Suppressor macrophage treated with lipopolysaccharide for 4 hours (primary cell): ENCODE measurements at places on chromosomes 11 and 22.

- no peak for DNase-seq
Observed at GRCh38 chr11:123391646-123392348, 38.3 kb upstream of the GRAMD1B start.

GRCh38 chr11:45939836-45940235, 17.4 kb downstream of the LARGE2 start:
- no peak for DNase-seq

GRCh38 chr11:115191761-115192160, 312.5 kb downstream of the CADM1 start:
- DNase-seq: no peak

GRCh38 chr22:21457023-21457787, 10.0 kb upstream of the TMEM191C start:
- no peak for DNase-seq

GRCh38 chr11:69537855-69538640, 56.6 kb downstream of the LINC01488 start:
- no peak for DNase-seq

- DNase-seq: no peak
Observed at GRCh38 chr11:7570938-7571521, 57.2 kb downstream of the PPFIBP2 start.

- no peak for DNase-seq
Observed at GRCh38 chr11:34311126-34311525, 46.7 kb downstream of the ABTB2 start.

DNA sequence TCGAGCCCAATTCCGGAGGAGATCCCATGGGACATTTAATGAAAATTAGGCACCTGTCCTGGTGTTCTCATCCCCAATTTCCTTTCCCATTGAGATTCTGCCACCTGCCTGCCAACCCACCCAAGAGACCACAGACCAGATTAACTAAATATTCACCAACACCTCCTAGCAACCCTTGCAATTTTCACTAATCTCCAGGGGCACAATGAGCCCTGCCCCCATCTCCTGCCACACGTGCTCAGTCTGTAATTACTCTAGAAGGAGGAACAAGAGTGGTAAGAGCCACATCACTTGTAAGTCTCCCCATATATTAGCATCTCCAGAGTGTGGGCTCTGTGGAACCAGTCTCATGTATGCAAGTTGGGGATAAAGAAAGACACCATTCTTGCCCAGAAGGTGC, 38.0 kb downstream of the IL18BP start:
- DNase-seq: no peak

DNA sequence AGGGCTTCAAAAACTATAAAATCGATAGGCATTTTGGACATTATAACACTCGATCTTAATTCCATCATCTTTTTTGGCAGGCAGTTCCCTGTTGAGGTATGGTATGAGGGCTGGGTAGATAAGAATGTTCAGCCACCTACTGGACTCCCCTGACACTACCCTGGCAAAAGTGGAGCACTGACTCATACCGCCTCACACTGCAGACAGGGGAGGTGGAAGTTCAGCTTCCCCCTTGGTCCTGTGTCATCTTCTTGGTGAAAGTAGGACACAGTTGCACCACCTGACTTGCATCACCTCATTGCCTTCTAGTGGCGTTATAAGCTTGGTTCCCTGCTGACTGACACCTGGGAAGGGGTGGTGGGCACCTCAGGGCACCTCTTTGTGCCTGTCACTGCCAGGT, 30.4 kb downstream of the PAAF1 start:
- DNase-seq: peak; percentile 3

DNA sequence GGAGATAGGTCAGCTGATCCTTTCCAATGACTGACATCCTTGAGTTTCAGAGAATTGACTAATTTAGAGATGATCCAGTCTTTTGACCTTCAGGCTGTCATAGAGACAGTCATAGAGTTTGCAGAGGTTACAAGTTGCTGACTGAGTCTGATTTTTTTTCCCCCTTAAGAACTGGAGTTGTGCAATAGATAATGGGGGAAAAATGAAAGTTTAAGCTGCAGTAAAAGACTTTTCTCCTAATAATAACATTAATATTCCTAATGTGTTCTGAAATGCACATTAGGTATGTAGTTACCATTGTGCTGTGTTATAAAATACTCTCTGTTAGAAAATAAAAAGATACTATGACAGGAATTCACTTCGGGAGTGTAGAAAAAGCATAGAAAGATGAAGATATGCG, 876.9 kb upstream of the RAG2 start:
- DNase-seq: peak; percentile 1

- DNase-seq: peak; percentile 77
Observed at GRCh38 chr11:45102810-45103621, 43.4 kb upstream of the PRDM11 start.

- DNase-seq: peak; percentile 42
Observed at GRCh38 chr11:74870485-74870884, 78.4 kb downstream of the XRRA1 start.

- DNase-seq: no peak
Observed at GRCh38 chr11:110587972-110588371, 124.3 kb downstream of the ARHGAP20 start.
